ENCODE measurements at places on chromosomes 12 and 14. TPM values are rescaled to one million over a fixed set of nuclear protein-coding genes. Genes with fewer than 3 reads are reported as not detected.

DNA sequence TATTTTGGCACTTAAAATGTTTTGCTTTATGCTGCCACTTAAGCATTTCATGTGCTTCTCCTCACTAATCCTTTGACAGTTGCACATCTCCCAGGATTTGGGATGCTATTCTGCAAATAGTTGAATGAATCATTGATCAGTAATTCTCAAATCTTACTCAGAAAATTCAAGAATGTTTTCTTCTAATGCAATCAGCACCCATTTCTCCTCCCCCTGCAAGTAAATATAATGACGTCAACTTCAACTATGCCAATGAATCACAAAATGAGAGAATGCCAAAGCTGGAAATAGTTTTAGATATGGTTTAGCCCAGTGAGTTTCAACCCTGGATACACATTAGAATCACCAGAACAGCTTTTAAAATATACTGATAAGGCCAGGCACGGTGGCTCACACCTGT lies 2.1 kb upstream of the BLOC1S1 start:
- H3K27ac ChIP-seq = no peak overlapping the region
- H3K4me3 ChIP-seq = no peak overlapping the region
- peaks cover 15% of the 10 kb centered on the region for H3K4me1 ChIP-seq

DNA sequence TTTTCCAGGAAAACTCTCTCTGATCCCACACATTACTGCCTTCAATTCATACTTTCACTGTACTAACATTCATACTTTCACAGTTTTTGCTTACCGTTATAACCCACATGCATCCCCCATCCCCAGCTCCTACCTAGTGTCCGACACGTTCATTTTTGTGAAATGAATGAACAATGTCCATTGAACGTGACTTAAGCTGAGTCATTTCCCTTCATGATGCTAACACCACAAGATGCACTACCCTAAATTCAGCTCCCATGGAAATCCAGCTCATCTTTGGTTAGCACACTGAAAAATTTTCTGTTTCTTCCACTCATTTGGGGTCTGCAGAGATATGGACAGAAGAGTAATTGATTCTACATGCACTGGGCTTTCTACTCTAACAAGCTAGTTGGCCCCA lies 84.7 kb downstream of the GALNT4 start:
- H3K36me3 ChIP-seq = no peaks in the 10 kb centered on the region
- H3K27me3 ChIP-seq = no peaks in the 10 kb centered on the region
- DNase-seq = no peak
- no peaks in the 10 kb centered on the region for H3K4me1 ChIP-seq
- H3K27ac ChIP-seq = no peak overlapping the region
- H3K4me3 ChIP-seq = no peak overlapping the region

The DDN gene
- total RNA-seq = 8.1 TPM

The PLEKHG7 gene
- total RNA-seq = not detected

GRCh38 chr12:12951504-12951903 lies 466 bp downstream of the GPRC5D start:
- no peaks in the 10 kb centered on the region for H3K4me1 ChIP-seq
- no peak overlapping the region for H3K4me3 ChIP-seq
- no peak for DNase-seq
- no peak overlapping the region for H3K27ac ChIP-seq

DNA sequence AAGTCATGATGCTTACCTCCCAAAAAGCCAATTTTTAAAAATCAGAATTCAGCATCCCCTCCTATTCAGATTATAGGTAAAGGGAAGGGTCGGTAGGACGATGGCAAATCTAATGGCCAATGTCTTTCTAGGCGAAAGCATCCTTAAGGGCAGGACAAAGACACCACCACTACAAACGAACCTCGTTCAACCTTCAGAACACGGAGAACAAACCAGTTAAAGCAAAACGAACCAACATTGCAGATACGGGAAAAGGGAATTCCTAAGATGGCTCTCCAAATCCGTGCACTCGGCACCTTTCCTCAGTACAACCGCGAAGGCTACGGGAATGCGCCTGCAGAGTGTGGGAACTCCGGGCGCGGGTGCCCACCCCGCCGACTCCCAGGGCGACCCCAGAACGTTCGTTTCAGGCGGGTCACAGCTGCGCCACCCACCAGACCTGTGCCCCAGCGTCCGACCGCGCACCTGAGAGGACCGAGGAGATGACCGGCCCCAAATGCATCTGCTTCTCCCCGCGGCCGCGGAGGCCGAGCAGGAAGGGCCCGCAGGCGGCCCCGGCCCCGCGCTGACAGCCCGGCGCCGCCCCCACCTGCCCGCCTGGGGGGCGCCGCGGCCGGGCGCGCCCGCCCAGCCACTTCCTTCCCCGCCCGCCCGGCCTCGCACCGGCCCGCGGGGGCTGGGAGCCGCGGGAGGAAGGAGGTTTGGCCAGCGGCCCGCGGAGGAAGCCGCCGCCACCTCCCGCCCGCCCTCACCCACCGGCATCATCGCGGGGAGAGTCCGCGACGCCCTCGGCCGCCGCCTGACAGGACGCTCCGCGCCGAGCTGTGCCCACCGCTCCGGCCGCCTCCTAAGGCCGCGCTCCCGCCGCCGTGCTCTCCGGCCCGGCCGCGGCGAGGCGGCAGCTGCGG lies 578 bp downstream of the PPP1R13B start:
- H3K4me3 ChIP-seq = peak overlapping the region; percentile 86
- no peaks in the 10 kb centered on the region for H3K36me3 ChIP-seq
- H3K27me3 ChIP-seq = no peaks in the 10 kb centered on the region
- no peak for DNase-seq

The PSEN1 gene
- total RNA-seq = 26.9 TPM

The PAH gene
- 2.8 TPM for total RNA-seq

DNA sequence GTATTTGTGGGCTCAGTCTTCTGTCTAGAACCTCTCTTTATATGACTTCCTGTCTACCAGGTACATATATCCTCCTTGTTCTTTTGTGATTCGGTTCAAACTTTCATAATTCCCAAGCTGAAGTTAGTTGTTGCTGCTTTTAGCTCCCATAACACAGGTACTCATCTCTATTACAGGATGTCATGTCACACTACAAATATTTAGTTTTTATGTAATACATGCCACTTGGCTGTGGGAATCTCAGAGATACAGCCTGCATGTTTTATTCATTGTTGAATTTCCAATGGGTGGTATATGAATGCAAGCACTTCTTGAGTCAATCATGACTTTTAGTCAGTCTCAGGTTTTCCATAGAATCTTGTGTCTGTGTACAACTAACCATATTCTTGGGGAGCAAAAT lies 122.7 kb downstream of the SINHCAF start:
- no peak overlapping the region for H3K27ac ChIP-seq
- peaks cover 17% of the 10 kb centered on the region for H3K4me1 ChIP-seq
- 0 out of 2 replicates have a peak, but pooled peaks cover 4% of the 10 kb centered on the region for H3K27me3 ChIP-seq
- no peak for DNase-seq
- no peaks in the 10 kb centered on the region for H3K36me3 ChIP-seq

The CABP1 gene
- 0.84 TPM for total RNA-seq

The OTX2 gene
- total RNA-seq = not detected

DNA sequence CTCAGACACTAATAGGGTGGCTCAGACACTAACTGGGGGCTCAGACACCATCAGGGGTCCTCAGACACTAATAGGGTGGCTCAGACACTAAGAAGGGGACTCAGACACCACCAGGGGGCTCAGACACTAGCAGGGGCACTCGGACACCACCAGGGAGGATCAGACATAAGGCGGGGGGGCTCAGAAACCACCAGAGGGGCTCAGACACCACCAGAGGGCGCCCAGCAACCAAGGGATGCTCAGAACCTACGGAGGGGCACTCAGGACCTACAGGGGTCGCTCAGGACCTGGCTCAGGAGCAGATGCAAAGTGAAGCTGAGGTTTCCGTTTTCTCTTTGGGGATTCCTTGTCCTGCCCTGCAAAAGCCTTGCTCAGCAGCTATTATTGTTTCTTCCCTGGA lies 448.5 kb downstream of the TMEM121 start:
- DNase-seq = peak; percentile 8
- H3K27me3 ChIP-seq = no peaks in the 10 kb centered on the region
- no peaks in the 10 kb centered on the region for H3K4me1 ChIP-seq
- no peaks in the 10 kb centered on the region for H3K36me3 ChIP-seq
- H3K27ac ChIP-seq = no peak overlapping the region
- no peak overlapping the region for H3K4me3 ChIP-seq

DNA sequence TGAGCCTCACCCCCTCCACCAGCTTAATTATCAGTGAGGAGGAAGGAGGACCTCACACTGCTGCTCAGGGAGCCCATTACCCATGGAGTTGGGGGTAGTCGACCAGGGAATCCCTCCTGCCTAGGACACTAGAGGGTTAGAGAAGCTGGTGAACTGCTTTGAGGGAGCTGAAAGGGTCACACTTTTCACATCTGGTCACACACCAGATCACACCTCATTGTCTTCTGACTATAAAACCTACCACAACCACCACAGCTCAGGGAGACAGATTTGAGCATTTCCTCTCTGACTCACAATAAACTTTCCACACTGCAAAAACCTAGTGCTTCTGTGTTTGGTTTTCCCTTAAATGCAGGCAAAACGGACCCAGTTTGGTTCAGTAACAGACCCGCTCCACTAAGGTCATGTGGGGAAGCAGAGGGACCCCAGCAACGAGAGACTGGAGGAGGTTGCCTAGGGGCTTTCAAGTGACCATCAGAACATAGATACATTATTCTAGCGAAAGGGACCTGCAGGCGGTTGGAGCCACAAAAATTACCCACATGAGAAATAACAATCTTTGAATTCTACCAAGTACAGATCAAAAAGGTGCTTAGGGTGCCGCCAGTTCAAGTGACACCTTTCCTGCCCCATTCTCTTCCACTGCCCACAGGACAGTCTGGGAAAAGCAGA lies 151.4 kb upstream of the AVPR1A start:
- no peak overlapping the region for H3K4me3 ChIP-seq
- no peak for DNase-seq
- H3K27ac ChIP-seq = no peak overlapping the region
- no peaks in the 10 kb centered on the region for H3K36me3 ChIP-seq

GRCh38 chr12:57522887-57523705 lies 472 bp downstream of the MBD6 start:
- H3K4me1 ChIP-seq = peaks cover 24% of the 10 kb centered on the region
- peak overlapping the region; percentile 85 for H3K27ac ChIP-seq
- peaks cover 10% of the 10 kb centered on the region for H3K36me3 ChIP-seq
- no peaks in the 10 kb centered on the region for H3K27me3 ChIP-seq
- DNase-seq = no peak

DNA sequence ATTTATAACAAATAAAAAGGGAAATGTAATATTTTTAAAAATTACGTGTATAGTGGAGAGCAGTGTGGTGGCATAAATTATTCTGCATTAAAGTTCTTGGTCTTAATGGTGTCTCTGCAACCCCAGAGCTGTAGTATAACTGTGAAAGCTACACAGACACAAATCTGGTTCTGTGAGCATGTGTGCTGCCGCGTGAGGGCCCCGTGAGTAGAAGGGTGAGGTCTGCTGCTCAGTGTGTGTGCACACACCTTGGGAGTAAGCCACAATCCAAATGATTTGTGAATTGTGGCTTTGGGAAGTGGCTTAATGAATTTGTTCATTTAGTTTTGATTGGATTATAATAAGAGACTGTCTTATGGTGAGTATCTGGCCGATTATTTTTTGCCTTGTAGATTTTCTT lies 16.8 kb downstream of the PELI2 start:
- H3K27me3 ChIP-seq = peaks cover 70% of the 10 kb centered on the region
- H3K36me3 ChIP-seq = no peaks in the 10 kb centered on the region
- H3K4me3 ChIP-seq = no peak overlapping the region
- DNase-seq = no peak
- no peaks in the 10 kb centered on the region for H3K4me1 ChIP-seq

GRCh38 chr12:25208554-25208953 lies 13.5 kb downstream of the ETFRF1 start:
- no peak overlapping the region for H3K27ac ChIP-seq
- H3K36me3 ChIP-seq = peaks cover 18% of the 10 kb centered on the region
- DNase-seq = no peak

The PAN2 gene
- 75.0 TPM for total RNA-seq

GRCh38 chr12:16473610-16474326 lies 126.3 kb downstream of the MGST1 start:
- H3K27me3 ChIP-seq = no peaks in the 10 kb centered on the region
- no peaks in the 10 kb centered on the region for H3K36me3 ChIP-seq
- no peaks in the 10 kb centered on the region for H3K4me1 ChIP-seq
- H3K27ac ChIP-seq = no peak overlapping the region
- no peak for DNase-seq
- H3K4me3 ChIP-seq = no peak overlapping the region

DNA sequence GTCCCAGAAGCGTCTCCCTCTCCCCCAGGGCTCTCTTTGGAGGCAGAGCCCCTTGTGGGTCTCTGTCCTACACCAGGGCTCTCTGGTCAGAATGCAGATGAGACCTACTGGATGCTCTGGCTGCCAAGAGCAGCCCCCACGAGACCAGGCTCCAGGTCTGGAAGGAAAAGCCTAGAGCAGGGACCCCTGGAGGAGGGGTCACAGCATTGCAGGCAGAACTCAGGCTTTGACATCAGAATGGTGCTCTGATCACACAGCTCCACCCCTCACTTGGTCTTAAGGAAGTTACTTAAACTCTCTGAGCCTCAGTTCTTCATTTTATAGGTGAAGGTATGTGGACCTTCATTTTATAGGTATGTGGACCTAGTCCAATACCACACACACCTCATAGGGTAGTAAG lies 83.1 kb downstream of the ARL6IP4 start:
- no peaks in the 10 kb centered on the region for H3K36me3 ChIP-seq
- peaks cover 21% of the 10 kb centered on the region for H3K4me1 ChIP-seq
- H3K27ac ChIP-seq = peak overlapping the region; percentile 66
- no peak overlapping the region for H3K4me3 ChIP-seq
- H3K27me3 ChIP-seq = no peaks in the 10 kb centered on the region
- no peak for DNase-seq

DNA sequence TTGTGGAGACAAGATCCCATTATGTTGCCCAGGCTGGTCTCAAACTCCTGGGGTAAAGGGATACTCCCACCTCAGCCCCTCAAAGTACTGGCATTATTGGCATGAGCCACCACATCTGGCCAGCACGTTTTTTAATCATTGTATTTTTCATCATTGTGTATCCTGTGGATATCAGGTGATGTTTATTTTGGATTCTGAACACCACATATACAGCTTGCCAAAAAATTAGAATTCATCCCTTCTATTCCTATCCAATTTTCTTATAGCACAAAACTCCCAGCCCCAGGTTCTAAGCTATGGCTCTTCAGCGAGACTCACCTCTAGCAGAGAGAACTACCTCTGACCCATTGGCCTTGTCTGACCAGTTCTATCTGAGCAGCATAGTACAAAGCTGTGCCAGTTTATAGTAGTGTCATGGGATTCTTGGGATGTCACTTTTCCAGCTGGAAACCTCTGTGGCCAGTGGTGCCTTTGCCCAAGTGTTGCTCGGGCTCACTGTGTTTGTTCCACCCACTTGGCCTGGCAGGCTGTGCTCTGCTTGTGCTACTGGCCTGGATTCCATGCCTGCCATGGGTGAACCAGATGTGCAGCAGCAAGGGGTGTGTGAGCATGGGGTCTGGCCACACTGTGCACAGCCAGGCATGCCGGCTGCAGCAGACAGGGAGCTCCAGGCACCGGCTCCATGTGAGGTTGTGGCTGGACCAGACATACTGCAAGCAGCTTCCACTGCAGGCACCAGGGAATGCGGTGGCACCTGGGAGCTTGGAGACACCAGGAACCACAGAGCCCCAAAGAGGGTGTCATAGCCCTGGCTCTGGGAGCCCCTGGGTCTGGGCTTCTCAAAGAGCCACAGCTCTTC lies 37.2 kb downstream of the TIMELESS start:
- H3K27me3 ChIP-seq = no peaks in the 10 kb centered on the region
- H3K4me1 ChIP-seq = no peaks in the 10 kb centered on the region
- no peaks in the 10 kb centered on the region for H3K36me3 ChIP-seq
- no peak overlapping the region for H3K4me3 ChIP-seq
- DNase-seq = no peak
- no peak overlapping the region for H3K27ac ChIP-seq

- H3K4me1 ChIP-seq = peaks cover 50% of the 10 kb centered on the region
- DNase-seq = no peak
- no peak overlapping the region for H3K27ac ChIP-seq
- no peaks in the 10 kb centered on the region for H3K36me3 ChIP-seq
Measured at GRCh38 chr12:65596514-65597091, 227.7 kb upstream of the HMGA2 start.

The GPR68 gene
- total RNA-seq = not detected

Data from HCT116 (cell line).